PC-9 (cell line): ENCODE measurements at places on chromosomes 1 and 21. TPM values are rescaled to one million over a fixed set of nuclear protein-coding genes. Genes with fewer than 3 reads are reported as not detected.

DNA sequence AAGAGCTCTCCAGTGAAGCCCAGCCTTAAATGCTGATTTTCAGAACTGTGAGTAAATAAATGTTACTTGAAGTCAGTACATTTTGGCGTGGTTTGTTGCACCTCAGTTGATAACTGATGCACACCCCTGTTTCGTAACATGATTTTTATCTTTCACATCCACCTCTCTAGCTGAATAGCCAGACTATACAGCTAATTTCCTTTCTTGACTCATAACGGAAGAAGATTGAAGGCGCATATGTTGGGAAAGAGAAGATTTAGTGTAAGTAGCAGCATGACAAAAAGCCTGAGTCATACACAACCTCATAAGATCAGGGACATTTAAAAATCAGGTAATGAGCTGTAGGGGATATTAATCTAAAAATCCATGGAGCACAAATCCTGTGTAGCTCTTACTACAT is 716.2 kb upstream of the ZP4 start:
- no peak for DNase-seq

GRCh38 chr1:107935396-107936064 is 29.4 kb downstream of the VAV3 start:
- no peak for DNase-seq

DNA sequence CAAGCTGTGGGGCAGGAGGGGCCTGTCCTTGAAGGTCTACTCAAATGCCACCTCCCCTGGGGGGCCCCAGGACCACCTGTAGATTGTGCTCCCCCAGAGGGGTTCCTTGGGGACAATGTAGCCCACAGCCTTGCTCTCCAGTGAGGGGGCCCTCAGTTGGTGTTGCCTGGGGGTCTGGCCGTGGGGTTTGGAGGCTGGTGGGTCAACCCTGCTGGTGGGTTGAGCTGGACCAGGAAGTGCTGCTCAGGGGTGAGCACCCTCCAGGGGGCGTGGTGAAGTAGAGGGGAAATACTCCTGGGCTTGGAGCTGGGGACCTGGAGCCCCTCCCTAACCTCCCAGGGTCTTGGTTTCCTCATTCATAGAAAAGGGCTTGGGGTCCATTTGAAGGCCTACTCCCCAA is 143.6 kb upstream of the WNT4 start:
- DNase-seq: no peak

DNA sequence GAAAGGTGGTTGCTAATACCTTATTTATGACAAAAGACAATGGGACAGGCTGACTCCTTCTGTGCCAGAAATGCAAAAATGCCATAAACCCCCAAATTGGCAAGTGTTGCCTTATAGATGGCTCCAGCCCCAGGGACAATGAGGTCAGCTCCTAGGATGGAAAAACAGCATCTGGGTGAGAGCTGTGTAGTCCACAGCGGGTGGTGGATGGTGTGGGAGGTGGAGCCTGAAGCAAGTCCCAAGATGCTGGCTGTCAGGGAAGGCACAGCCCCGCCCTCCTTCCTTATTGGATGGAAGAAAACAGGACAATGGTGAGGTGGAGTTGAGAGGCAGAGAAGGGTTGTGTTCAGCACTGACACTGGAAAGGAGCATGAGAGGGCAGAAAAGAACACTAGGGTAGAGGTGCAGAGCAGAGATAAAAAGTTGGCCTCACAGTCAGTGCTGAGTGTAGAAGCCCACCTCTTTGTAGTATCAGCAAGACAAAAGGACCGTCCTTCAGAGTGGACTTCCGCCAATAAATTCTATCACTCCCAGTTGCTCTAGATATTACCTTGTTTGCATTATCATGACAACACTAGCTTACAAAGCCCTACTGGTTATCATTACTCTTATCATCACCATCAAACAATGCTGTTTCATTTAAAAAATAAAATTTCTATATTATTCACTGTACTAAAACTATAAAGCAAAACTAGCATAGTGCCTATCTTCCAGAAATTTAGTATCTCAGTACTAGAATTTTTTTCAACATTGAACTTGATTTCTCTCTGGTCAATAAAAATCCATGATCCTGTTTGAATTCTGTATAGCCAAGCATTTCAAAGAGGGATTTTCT is 3.7 kb upstream of the SDE2 start:
- DNase-seq: peak; percentile 35

DNA sequence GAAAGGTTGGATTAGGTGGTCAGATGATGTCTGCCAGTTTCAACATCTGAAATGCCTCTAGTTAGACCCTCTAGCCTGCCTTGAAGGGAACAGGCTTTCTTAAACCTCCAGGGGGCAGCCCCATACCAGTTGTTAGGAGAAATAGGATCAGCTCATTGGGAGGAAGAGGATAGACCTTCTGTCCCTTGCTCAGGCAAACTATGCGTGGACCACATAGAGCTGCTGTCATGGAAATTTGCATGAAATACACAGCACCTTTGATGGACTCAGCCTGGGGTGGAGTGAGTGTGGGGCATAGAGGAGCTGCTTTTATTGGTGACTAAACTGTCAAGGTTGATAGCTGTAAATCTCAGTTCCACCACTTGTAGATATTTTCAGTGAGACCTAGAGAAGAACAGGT is 38.4 kb upstream of the SPAG17 start:
- no peak for DNase-seq

C1orf167 gene
- not detected in 2 replicates for total RNA-seq

DNA sequence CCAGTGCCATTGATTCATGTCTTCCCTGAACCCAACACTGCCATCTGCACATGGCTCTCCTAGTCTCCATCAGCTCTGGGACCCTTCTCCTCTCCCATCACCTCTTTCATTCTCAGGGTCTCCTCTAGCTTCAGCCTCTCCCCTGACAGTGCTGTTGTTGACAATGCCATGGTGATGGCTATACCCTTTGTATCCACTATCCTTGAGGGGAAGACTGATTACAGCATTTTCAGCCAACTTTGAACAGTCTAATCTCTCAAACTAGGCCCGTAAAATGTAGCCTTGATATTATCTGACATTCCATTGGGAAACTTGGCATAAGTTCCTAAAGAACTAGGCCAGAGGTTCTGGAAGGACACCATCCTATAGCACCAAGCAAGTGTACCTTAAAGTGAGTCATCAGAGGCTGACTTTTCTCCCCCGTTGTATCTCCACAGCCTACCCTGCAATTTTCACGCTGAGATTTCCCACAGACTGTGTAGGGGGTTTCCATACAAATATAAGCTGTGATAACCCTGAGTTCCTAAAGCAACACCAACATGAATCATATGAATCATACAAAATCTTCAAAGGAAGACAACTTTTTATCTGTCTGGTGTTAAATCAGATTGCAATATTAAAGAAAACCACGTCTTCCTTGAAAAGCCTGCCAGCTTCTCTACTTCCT is 5.8 kb downstream of the HAO2 start:
- no peak for DNase-seq
